ENCODE measurements at places on chromosomes 12 and 14.

DNA sequence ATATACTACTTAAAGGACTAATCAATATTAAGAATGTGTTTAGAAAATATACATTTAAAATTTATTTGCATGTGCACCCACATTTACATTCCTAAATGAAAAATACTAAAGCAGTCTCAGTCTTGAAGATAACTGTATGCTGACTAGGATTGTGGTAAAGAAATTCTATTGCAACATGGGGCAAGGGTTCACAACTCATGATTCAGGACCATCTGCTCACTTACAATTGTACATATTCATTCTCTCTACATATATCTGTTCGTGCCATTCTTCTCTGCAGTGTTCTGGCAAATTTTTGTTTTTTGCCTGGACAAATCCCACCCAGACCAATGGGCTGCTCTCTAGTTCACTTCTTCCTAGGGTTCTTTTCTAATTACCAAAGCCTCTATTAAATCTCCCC is 417.2 kb upstream of the NOVA1 start:
- no peak overlapping the region for H3K4me3 ChIP-seq
- no peaks in the 10 kb centered on the region for H3K27me3 ChIP-seq
- no peak overlapping the region for H3K27ac ChIP-seq
- H3K36me3 ChIP-seq: no peaks in the 10 kb centered on the region
- DNase-seq: no peak

GRCh38 chr12:110531741-110532333 is 29.7 kb downstream of the RAD9B start:
- peaks cover 13% of the 10 kb centered on the region for H3K4me1 ChIP-seq
- no peak overlapping the region for H3K4me3 ChIP-seq
- peak; percentile 42 for DNase-seq
- H3K27ac ChIP-seq: no peak overlapping the region
- no peaks in the 10 kb centered on the region for H3K27me3 ChIP-seq

DNA sequence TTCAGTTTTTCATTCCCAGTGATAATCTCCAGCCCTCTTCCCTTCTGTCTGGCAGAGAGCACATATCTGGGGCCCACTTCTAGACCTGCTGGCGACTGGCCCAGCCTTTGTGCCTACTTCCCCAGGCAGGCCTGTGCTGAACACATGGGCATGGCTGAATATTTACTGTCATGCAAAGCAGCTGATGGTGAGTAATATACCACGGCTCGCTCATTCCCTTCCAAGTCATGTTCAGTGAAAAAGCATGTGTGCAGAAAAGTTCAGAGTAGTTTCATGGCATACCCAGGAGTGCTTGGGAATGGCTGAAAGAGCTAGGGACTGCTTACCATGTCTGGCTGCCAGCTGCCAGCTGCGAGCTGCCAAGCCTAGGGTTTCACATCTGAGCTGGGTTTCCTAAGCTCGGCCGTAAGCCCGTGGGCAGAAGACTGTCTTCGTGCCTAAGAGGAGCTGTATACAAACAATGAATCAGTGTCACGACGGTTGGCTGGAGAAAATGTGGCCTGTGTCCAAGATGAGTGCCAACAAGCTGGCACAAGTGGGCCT is 179.9 kb upstream of the PELI2 start:
- no peaks in the 10 kb centered on the region for H3K36me3 ChIP-seq
- no peaks in the 10 kb centered on the region for H3K27me3 ChIP-seq
- no peak overlapping the region for H3K4me3 ChIP-seq
- no peak overlapping the region for H3K27ac ChIP-seq
- peak; percentile 58 for DNase-seq

DNA sequence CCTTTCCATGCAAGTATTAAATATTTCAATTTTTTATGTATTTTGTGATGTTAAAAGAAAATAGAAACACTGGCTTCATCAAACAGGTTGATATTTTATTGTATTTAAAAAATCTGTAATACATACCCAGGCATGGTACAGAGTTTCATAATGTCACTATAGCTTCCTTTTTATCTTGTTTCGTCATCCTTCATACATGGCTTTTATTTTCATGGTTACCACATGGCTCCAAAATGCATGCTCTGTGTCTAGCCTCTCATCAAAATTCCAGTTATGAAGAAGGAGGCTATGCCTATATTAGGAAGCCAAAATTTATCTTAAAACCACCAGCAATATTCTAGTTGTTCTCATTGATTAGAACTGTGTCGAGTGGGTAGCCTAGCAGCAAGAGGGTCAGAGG is 464.8 kb downstream of the BTG1 start:
- no peak overlapping the region for H3K4me3 ChIP-seq
- no peaks in the 10 kb centered on the region for H3K4me1 ChIP-seq
- DNase-seq: no peak
- H3K36me3 ChIP-seq: no peaks in the 10 kb centered on the region
- H3K27ac ChIP-seq: no peak overlapping the region
- H3K27me3 ChIP-seq: no peaks in the 10 kb centered on the region

DNA sequence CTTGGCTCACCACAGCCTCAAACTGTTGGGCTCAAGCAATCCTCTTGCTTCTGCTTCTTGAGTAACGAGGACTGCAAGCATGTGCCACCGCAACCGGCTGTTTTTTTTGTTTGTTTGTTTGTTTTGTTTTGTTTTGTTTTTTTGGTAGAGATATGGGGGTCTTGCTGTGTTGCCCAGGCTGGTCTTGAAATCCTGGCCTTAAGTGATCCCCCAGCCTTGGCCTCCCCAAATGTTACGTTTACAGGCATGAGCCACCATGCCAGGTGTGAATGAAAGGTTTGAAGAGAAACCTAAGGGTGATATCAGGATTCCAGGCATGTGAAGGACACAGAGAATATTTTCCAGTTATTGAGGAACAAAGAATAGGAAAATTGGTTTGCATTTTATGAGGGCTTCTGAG is 45.0 kb downstream of the ANO6 start:
- H3K27me3 ChIP-seq: no peaks in the 10 kb centered on the region
- H3K4me1 ChIP-seq: peaks cover 14% of the 10 kb centered on the region

DNA sequence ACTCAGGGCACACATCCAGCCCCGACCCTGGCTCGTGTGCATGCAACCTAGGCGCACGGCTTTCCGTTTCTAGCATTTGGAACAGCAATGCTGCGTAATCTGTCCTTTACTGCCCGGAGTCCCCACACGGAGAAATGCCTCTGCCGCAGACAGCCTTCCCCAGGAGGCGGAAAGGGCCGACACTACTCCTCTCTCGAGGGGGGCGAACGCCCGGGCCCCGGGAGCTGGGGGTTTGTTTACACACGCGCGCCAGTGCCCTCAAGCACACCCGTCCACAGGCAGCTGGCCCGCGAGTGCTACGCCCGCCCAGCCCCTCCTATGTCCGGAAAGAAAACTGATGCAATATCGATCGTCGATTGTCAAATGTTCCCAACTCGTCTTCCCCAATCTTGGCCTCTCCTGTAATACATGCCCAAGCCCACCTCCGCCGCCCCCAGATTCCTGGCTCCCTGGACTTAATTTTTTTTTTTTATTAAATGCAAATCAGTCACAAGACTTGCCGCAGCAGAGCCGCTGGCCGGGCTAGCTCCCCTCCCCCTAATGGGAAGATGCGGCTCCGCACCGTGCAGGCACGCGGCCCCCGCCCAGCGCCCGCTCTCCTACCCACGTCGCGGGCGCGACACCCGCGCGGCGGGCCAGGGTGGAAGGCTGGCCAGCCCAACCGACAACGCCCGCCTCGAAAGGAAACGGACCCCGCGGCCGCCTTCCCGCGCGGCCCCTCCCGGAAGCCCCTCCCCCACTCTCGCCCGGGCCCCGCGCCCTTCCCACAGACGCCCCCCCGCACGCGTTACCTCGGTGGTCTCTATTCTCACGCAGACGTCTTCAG is 642 bp downstream of the SLC38A2 start:
- peak overlapping the region; percentile 96 for H3K4me3 ChIP-seq
- DNase-seq: peak; percentile 91
- H3K36me3 ChIP-seq: peaks cover 46% of the 10 kb centered on the region
- no peaks in the 10 kb centered on the region for H3K27me3 ChIP-seq

DNA sequence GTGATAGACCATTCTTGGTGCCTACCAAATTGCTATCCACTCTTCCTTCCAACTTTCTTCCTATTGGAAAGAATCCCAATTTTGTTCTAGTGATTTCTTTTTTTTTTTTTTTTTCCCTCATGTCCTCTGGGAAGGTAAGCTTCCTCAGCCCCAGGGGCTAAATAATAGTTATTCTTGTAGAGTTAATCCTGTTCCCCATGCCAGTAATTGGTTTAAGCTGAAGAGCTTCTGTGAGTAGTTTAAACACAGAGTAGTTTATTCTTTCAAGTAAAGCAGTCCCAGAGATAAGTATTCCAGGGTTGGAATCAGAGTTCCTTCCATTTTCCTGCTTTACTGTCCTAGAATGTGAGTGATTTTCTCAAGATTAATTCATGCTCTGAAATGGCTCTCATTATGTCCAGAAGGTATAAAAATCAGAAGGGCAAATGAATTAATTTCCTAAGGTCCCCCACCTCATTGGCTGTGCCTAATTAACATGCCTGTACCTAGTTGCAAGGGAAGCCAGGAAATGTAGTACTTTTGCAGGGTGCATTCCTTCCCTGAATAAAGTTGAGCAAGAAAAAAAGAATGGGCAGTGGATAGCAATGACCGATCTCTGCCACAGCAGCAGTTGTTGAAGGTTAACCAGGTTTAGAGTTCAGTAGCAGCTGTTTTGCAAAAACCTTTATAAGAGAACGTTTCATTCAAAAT is 97.8 kb downstream of the PLEKHA5 start:
- H3K4me1 ChIP-seq: peaks cover 17% of the 10 kb centered on the region
- no peak overlapping the region for H3K4me3 ChIP-seq
- H3K27ac ChIP-seq: no peak overlapping the region
- no peaks in the 10 kb centered on the region for H3K27me3 ChIP-seq
